Endothelial cell (in vitro differentiated cells): ENCODE measurements at places on chromosomes 1 and 21.

DNA sequence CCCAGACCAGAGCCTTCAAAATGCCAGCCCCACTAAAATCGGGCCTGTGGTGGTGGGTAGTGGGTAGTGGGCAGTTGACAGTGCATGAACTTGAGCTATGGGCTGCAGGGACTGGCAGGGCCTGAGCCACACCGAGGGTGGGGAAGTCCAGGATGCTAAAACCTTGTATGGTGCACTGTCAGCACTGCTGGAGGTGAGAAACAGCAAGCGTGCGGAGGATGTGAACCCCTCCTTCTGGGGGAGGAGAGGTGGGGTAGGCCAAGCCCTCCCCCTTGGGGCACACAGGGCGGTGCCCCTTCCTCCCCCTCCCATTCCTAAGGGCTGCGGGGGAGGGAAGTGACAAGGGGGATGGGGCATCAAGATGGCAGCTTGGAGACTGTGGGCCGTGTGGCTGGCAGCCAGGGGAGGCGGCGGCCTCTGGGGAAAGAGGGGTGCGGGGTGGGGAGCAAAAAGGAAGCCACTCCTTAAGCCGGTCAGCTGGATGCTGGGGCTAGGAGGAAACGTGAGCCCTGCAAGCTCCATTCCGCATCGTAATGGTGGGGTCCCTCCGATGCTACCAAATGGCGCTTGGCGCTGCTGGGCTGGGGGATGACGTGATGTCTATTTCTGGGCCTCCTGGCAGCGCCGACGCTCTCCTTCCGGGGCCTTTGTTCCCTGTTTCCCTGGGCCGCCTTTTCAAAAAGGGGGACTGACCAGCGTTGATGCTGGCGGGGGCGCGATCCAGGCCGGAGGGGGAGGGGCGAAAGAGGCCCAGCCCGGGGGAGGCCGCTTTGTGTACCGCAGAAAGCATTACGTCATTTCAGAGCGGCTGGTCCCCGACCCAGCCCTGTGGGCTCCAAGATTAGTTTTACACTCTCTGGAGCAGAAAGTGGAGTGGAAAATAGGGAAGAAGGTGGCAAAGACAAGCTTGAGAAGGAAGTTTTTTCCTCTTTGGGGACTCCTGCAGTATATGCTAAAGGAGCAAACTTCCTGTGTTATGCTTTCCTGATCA is 809 bp downstream of the SYT11 start:
- DNase-seq, result peak; percentile 76

- DNase-seq, result no peak
Observed at GRCh38 chr1:189939967-189940366, 537.7 kb downstream of the BRINP3 start.

GRCh38 chr1:36151134-36151844 is 2.0 kb upstream of the TRAPPC3 start:
- DNase-seq, result no peak

DNA sequence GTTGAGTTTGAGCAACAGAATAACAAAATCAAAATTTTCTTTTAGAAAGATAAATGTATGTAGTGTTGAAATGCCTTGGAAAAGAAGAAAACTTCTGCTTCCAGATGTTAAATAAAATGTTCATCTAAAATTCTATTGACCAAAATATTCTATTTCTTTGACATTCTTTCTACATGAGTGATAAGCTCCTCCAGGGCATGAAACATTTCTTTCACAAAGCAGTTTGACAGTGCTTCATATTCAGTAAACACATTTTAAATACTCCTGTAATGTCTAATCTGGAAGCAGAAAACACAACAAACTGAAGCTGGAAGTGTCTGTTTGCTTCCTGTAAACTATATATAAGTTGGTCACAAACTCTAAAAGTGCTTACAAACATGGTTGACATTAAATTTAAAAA is 61.5 kb downstream of the RGS21 start:
- DNase-seq, result no peak

- DNase-seq, result peak; percentile 84
Observed at GRCh38 chr1:24932284-24932683, 2.2 kb upstream of the RUNX3 start.

DNA sequence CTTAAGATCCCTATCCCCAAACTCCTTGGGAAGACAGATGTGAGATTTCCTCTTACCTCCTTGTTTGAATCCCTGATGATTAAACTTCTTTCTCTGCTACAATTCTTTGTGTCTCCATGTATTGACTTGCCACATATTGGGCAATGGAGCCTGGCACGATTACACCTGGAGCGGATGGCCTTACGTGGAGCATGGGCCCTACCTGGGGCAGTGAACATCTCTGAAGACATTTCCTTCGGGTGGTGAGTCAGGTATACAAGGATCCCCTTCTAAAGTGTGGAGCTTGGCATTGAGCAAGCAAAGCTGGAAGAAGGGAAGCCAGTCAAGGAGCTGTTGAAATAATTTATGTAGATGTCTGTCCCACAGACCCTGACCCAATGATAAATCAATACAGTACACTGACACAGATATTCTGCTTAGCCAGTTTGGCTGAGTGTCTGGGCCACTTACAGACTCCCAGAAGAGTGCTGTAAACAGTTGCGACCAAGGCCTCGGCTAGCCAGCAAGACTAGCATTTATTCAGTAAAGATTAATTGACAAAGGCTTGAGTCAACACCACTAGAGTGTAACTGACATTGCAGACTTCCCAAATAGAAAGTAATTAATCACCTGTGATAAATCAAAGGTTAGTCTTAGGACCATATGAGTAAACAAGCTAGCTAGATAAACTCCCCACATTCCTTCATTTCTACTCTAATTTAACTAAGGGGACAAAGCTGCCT is 83.1 kb upstream of the KCNK1 start:
- no peak for DNase-seq

- no peak for DNase-seq
Observed at GRCh38 chr1:204502241-204502640, 7.6 kb upstream of the PIK3C2B start.
